ENCODE measurements at places on chromosomes 2 and 18. TPM values are rescaled to one million over a fixed set of nuclear protein-coding genes. Genes with fewer than 3 reads are reported as not detected.

Gene NGEF
- 4.2 TPM for polyA plus RNA-seq

Gene RAPGEF4
- polyA plus RNA-seq = 4.3 TPM

Gene CD302
- 58.2 TPM for polyA plus RNA-seq

Gene SLC4A5
- polyA plus RNA-seq = 0.92 TPM

Gene TDRD15
- not detected for polyA plus RNA-seq

Gene ZNF532
- polyA plus RNA-seq = 53.8 TPM

Gene ICOS
- 0.14 TPM for polyA plus RNA-seq

Gene THUMPD2
- 7.8 TPM for polyA plus RNA-seq

Gene ACMSD
- not detected for polyA plus RNA-seq

Gene LRRC30
- polyA plus RNA-seq = not detected

Gene MC5R
- not detected for polyA plus RNA-seq

All from urinary bladder (tissue), 4 donors.